Natural killer cell (primary cell): ENCODE measurements at places on chromosomes 1 and 21. TPM values are rescaled to one million over a fixed set of nuclear protein-coding genes. Genes with fewer than 3 reads are reported as not detected.

Gene ZZZ3
- total RNA-seq = 38.9 TPM

GRCh38 chr1:188249811-188250210 lies 1421.1 kb downstream of the PLA2G4A start:
- H3K36me3 ChIP-seq = no peaks in the 10 kb centered on the region
- H3K27me3 ChIP-seq = no peaks in the 10 kb centered on the region
- no peak overlapping the region for H3K4me3 ChIP-seq
- H3K27ac ChIP-seq = no peak overlapping the region
- no peak for DNase-seq

DNA sequence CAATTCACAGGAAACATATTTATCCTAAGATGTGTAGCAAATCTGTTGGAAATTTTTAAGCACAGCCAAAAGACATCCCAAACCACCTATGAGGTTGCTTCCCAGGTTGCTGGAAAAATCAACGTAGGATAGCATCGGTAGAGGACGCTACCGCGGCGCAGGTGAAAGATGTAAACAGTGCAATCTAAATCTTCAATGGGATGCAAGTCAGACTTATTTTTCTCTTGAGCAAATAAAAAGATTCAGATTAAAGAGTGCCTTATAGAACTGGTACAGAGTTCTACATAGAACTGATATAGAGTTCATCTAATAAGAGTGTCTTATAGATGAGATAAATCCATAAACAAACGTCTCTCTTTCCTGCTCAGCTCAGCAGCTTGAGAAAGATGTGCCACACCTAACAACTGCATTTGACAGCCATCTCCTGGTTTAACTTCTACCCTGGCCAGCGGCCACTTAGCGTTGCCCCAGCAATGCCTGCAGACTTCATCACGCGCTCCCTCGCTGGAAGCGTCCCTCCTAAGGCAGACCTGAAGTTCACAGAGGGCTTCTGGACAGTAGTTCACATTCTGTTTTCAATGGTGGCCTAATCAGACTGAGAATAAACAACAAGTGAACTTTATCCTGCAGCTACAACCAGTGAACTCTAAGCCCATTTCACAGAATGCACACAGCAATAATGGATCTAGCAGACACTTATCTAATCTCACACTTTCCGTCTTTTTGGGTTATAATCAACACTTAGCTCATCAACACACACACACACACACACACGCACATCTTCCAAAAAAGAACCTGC lies 164.5 kb downstream of the TOMM20 start:
- H3K27me3 ChIP-seq = no peaks in the 10 kb centered on the region
- peak overlapping the region; percentile 93 for H3K27ac ChIP-seq
- peaks cover 53% of the 10 kb centered on the region for H3K4me1 ChIP-seq
- H3K36me3 ChIP-seq = no peaks in the 10 kb centered on the region

DNA sequence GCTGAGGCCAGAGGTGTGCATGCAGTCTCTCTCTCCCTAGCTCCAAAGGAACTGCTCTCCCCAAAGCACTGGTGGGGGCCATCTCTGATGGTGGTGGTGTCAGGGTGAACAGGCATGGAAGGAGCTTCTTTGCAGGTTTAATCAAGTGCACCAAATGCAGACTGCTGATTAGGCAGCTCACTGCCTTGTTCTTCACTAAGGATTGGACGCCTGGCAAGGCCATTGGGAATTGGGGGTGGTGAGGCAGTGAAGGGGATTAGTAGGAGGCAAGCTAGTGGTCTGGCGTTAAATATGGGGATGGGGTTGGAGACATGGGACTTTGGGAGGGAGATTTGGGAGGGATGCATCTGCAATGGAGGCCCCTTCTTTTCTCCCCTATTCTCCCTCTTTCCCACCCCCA lies 1.5 kb downstream of the CACNA1E start:
- no peak overlapping the region for H3K4me3 ChIP-seq
- DNase-seq = no peak
- H3K36me3 ChIP-seq = no peaks in the 10 kb centered on the region
- no peak overlapping the region for H3K27ac ChIP-seq
- H3K4me1 ChIP-seq = no peaks in the 10 kb centered on the region

Gene SPSB1
- 1.5 TPM for total RNA-seq

Gene LYPD8
- not detected for total RNA-seq

GRCh38 chr1:119636491-119637089 lies 11.5 kb downstream of the ZNF697 start:
- H3K27ac ChIP-seq = no peak overlapping the region
- H3K36me3 ChIP-seq = no peaks in the 10 kb centered on the region
- no peak for DNase-seq
- H3K27me3 ChIP-seq = no peaks in the 10 kb centered on the region
- no peaks in the 10 kb centered on the region for H3K4me1 ChIP-seq
- H3K4me3 ChIP-seq = no peak overlapping the region

DNA sequence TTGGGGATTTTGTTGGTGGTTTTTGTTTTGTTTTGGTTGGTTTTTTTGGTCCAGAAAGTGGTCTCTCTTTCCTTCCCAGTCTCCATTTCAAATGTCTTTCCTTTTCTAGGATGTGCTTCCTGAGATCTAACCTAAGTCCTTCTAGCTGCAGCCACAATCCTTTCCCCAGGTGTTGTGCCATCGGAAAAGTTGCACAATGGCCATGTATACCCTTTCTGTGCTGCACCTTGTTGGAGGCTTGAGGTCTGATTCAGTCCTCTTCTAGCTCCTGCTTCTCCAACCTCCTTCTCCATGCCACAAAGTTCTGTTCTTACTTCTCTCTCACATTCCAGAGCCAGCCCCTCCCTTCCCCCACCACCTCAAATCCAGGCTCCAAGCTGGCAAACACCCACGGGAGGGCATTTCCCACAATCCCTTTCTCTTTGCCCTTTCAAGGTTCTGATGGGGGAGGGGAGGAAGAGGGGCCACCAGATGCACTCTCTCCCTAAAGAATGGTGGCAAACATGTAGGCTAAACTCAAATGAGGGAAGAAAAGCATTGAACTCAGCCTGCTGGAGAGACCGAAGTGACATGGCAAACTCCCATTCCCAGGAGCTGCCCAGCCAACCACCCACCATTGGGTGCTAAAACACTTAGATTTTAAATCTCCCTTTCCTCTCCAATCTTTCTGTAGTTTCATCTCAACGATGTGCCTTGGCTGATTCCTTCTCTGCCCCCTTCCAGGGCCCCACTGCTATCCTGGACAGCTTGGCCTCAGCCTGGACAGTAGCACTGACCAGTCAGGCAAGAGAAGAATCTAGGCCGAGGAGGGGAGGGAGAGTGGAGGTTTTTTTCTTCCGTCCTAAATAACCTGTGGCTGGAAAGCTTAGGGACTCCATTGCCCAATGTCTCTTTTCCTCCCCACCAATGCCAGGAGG lies 2.9 kb downstream of the KCNJ10 start:
- H3K4me3 ChIP-seq = no peak overlapping the region
- H3K4me1 ChIP-seq = peaks cover 14% of the 10 kb centered on the region
- no peaks in the 10 kb centered on the region for H3K36me3 ChIP-seq
